ENCODE measurements at places on chromosomes 5 and 9.

DNA sequence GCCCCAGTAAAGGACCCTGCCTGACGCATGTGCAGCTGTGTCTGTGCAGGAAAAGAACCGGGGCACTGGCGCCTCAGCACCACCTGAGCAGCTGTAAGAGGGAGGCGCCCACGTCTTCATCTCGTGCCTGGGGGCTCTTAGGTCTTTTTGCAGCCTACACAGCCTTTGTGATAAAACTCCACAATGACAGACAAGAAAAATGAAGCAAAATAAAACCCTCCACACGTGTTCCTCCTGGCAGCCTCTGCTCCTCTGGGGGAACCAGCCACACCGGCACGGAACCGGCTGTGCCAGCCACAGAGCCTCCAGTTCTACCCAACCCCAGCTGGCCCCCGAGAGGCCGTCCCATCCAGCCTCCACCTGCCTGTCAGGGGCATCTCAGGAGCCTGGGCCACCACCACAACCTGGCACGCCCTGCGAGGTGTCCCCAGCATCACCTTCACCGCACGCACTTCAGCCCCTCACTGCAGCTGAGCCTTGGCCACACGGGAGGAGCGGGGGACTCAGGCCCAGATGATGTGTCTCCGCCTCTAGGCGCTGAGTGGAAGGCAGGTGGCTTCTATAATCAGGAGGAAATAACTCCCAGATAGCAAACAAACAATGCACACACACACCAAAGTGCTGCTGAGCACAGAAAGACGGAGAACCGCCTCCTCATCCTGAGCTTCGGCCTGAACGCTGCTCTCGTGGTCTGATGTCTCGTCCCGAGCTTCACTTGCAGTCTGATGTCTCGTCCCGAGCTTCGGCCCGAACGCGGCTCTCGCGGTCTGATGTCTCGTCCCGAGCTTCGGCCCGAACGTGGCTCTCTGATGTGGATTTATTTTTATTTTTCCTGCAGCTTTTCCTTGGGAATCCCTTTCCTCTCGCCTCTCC, 28.6 kb upstream of the NSMF start:
- DNase-seq, result no peak

GRCh38 chr9:87517732-87518131, 20.1 kb downstream of the DAPK1 start:
- no peak for DNase-seq

- DNase-seq, result no peak
Measured at GRCh38 chr5:72417333-72418062, 89.7 kb downstream of the ZNF366 start.

DNA sequence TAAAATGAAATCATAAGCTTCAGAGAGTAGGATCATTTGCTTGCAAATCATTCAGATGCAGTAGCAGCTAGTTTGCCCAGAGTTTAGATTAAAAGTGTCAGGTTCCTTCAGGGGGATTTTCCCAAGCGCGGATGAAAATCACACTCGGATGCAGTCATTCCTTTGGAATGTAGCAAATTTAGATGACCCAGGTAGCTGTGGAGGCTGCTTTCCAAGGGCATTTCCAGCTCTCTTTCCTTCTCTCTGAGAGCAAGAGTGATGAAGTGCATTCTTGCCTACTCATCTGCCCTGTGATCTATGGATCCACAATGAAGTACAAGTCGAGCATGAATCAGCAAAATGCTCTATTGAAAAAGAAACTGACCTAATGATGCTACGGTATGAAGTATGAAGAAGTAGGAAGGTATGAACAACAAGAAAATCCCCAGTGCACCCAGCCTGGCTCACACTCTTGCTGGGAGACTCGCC, 200.2 kb downstream of the PLK2 start:
- DNase-seq, result no peak

All from kidney (tissue), 22 donors.